Pericardium fibroblast (primary cell): ENCODE measurements at places on chromosomes 2 and 18. TPM values are rescaled to one million over a fixed set of nuclear protein-coding genes. Genes with fewer than 3 reads are reported as not detected.

Gene MGAT4A
- 0.12 and 0.68 TPM in 2 replicates for total RNA-seq

Gene POTEI
- total RNA-seq: not detected in 2 replicates

Gene IDH1
- total RNA-seq: 160 and 175 TPM in 2 replicates

Gene LRATD1
- 0.77 TPM in 1 of 2 replicates, not detected in the other for total RNA-seq

Gene DSG4
- total RNA-seq: not detected in 2 replicates

Gene ARHGAP25
- 1.8 and 6.4 TPM in 2 replicates for total RNA-seq

Gene ING5
- 15.8 and 27.6 TPM in 2 replicates for total RNA-seq

Gene TSPYL6
- not detected in 2 replicates for total RNA-seq

Gene KCNS3
- 1.2 TPM in 1 of 2 replicates, not detected in the other for total RNA-seq

Gene ALPG
- total RNA-seq: not detected in 2 replicates

Gene DAW1
- total RNA-seq: 1.5 and 7.5 TPM in 2 replicates

Gene CAVIN2
- total RNA-seq: 11.5 and 108 TPM in 2 replicates

Gene COL4A4
- 0.43 and 15.9 TPM in 2 replicates for total RNA-seq

Gene BMP10
- total RNA-seq: not detected in 2 replicates

Gene POTEJ
- not detected in 2 replicates for total RNA-seq

Gene CMPK2
- total RNA-seq: under 0.01 and 2.6 TPM in 2 replicates

Gene LHCGR
- not detected in 2 replicates for total RNA-seq

Gene G6PC2
- not detected in 2 replicates for total RNA-seq

Gene FBXO15
- total RNA-seq: 0.09 and 0.23 TPM in 2 replicates

Gene AFF3
- total RNA-seq: 0.17 and 0.58 TPM in 2 replicates

Gene NETO1
- total RNA-seq: not detected in 2 replicates

Gene CCDC138
- total RNA-seq: 3.0 and 3.3 TPM in 2 replicates

Gene ARPC2
- total RNA-seq: 230 and 471 TPM in 2 replicates

Gene GBX2
- not detected in 2 replicates for total RNA-seq

Gene LOXHD1
- total RNA-seq: not detected in 2 replicates

Gene FAP
- 62.3 and 69.7 TPM in 2 replicates for total RNA-seq

Gene ATP6V1B1
- total RNA-seq: 0.51 and 0.93 TPM in 2 replicates

Gene CAPN10
- 13.7 and 13.9 TPM in 2 replicates for total RNA-seq

Gene EML6
- 0.09 and 0.12 TPM in 2 replicates for total RNA-seq

Gene ALLC
- total RNA-seq: not detected in 2 replicates

Gene LONRF2
- under 0.01 and 1.0 TPM in 2 replicates for total RNA-seq

Gene SCYGR4
- not detected in 2 replicates for total RNA-seq

Gene RAB3GAP1
- total RNA-seq: 33.1 and 33.5 TPM in 2 replicates

Gene NEDD4L
- 6.4 and 11.2 TPM in 2 replicates for total RNA-seq

Gene PDE1A
- total RNA-seq: 20.9 and 90.7 TPM in 2 replicates

Gene HOXD10
- not detected in 2 replicates for total RNA-seq

Gene PLCD4
- total RNA-seq: 0.94 and 2.7 TPM in 2 replicates

Gene CDK15
- 0.47 and 5.6 TPM in 2 replicates for total RNA-seq
